ENCODE measurements at places on chromosomes 4 and X.

DNA sequence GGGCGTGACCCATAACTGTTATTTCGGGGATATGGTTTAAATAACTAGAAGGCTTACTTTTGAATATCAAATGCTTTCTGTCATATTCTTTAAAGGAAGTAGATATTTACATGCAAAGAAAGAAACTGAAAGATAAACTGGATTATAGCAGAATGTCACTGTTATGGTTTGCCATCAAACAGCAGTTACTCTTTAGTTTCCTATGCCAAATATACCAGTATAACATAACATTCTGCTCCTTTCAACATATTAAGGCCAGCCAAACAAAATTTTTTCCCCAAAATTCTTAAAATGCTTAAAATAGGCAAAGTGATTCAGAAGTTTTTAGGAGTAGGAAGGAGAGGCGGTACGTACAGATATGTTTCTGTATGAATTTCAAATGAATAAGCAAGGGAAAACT lies 27.0 kb downstream of the KDM6A start:
- DNase-seq, result no peak

GRCh38 chr4:107978716-107979451 lies 10.8 kb upstream of the HADH start:
- no peak for DNase-seq

DNA sequence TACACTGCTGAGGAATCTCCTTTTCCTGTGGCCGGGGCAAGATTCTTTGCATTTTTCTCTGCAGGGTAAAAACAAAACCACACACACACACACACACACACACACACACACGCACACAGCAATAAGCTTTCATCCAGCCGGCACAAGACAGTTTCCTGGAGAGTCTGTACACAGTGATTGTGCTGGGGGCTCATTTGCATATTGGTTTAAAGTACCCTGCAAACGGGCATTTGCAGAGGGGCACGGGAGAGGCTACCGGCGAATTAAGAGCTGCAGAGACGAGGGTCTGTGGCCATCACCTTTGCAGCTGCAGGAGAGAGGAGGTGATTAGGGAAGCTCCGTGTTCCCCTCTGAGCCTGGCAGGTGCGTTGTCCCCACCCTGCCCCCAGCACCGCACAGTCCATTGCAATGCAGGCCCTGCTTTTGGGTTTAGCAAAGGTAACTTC lies 219.9 kb downstream of the SHOX start:
- no peak for DNase-seq

DNA sequence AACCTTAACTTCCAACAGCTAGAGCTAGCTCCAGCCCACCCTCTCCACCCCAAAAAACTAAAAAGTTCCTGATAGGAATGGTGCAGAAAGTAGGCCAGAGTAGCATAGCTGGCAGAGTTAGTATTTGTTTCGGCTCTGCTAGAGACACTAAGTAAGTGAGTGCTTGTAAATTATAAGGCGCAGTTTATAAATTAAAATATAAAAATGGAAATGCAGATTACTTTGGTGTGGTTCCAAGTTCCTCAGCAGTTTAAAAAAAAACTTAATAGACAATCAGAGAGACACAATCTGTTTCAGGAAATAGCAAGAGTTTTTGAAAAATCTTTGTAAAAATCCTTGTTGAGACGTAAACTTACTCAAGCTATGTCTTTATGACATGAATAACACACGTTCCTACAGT lies 2.8 kb upstream of the LGI2 start:
- DNase-seq, result no peak

DNA sequence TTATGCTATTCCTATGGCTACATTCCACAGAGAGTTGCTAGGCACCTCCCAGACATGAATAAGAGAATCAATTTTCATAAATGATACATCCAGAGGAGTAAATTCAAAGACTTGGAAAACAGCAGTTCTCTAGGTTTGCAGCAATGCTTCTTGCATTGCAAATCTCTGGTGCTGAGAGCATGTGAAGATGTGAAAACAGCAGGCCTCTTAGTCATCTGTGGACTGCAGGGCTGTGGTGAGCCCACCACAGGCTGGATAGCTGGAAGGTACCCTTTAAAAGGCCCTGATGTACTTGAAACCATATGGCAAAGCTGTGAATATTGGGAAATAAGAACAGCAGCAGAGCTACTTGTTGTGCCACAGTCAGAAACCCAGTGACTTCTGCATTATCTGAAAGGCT lies 2135.9 kb downstream of the ARAP2 start:
- no peak for DNase-seq

DNA sequence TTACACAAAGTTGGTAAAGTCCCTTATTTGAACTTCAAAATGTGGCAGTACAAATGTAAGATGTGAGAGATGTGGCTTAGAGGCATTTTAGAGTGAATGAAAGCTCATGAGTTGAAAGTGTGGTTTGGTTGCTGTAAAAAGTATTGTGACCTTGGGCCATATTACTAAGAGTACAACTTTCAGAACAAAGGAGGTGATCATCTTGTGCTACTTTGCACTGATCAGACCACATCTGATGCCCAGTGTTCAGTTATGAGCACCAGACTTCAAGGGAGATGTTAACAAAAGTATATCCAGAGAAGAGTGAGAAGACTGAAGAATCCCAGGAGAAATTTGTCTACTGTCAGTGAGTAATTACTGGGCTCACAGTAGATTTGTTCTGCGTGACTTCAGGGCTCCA lies 30.2 kb downstream of the NLGN3 start:
- DNase-seq, result no peak

- no peak for DNase-seq
These were observed 4.7 kb upstream of the ZNF674 start for GRCh38 chrX:46549914-46550313.

GRCh38 chr4:159413306-159413943 lies 310.5 kb downstream of the RAPGEF2 start:
- DNase-seq, result no peak

DNA sequence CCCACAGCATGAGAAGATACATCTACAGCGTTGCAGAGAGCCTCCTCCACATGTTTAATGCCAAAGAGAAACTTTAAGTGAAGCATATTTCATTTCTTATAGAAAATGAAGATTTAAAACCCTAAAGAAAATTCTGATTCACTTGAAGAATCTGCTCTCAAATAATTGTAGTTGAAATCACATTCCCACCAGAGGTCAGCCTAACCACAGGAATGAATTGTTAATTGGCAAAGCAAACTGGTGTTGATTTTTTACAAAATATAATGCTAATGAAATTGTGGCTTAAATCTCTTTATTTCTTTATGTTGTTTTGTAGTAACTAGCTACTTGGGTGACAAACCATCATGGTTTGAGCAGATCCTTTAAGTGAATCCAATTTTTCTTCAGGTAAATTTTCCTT lies 31.1 kb upstream of the WDR17 start:
- DNase-seq, result no peak

GRCh38 chrX:68872171-68872570 lies 43.4 kb downstream of the EFNB1 start:
- DNase-seq, result no peak

GRCh38 chr4:70704215-70704930 lies 16.0 kb downstream of the UTP3 start:
- DNase-seq, result no peak

DNA sequence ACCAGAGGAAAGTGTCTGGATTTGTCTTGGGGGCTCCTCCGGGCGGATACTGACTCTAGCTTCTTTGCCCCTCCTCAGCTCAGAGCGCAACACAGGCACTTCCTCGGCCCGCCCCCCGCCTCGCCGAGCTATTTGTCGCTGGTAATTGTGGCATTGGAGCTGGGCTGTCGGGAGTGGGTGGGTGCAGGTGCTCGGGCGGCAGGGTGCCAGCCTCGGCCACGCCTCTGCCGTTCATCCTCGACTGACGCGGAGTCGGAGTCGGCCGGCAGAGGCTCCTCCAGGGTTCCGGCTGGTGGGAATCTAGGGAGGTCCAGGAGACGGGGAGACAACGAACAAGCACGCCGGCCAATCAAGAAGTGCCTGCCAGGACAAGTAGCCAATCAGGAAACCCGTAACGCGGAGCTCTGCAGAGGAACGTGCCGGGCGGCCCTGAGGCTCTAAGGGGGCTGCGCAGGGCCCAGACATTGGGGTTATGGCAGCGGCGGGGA lies 3.9 kb upstream of the SYN1 start:
- DNase-seq, result peak; percentile 64

GRCh38 chr4:106058921-106059320 lies 163.7 kb downstream of the NPNT start:
- no peak for DNase-seq

DNA sequence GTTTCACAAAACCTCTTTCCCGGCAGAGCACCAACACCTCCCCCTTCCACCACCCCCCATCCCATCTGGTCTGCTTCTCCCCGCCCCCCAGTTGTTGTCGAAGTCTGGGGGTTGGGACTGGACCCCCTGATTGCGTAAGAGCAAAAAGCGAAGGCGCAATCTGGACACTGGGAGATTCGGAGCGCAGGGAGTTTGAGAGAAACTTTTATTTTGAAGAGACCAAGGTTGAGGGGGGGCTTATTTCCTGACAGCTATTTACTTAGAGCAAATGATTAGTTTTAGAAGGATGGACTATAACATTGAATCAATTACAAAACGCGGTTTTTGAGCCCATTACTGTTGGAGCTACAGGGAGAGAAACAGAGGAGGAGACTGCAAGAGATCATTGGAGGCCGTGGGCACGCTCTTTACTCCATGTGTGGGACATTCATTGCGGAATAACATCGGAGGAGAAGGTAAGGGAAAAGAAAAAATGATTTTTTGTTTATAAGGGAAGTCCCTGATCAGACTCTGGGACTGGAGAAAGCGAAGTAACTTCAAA lies at the start of gene PDGFRA:
TSS of gene PDGFRA (plus strand) at position 333 of the 541 bp plus-strand sequence. CDS start 29,476 bp downstream, outside the sequence.
- no peak for DNase-seq

GRCh38 chr4:156620786-156621185 lies 350.8 kb downstream of the PDGFC start:
- no peak for DNase-seq

DNA sequence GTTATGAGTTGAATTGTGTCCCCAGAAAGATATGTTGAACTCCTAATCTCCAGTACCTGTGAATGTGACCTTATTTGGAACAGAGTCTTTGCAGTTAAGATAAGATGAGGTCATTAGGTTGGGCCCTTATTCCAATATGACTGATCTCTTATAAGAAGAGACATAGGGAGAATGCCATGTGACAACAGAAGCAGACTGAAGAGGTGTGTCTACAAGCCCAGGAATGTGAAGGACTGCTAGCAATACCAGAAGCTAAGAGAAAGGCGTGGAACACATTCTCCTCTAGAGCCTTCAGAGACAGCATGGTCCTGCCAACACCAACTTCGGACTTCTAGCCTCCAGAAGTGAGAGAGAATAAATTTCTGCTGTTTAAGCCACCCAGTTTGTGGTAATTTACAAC lies 22.5 kb upstream of the USP27X start:
- DNase-seq, result no peak

- DNase-seq, result no peak
These were observed 17.2 kb upstream of the FAT1 start for GRCh38 chr4:186740822-186741221.

Data from D721Med (cell line).